ENCODE measurements at places on chromosomes 11 and 22. TPM values are rescaled to one million over a fixed set of nuclear protein-coding genes. Genes with fewer than 3 reads are reported as not detected.
A peak's percentile ranks its signal among the peaks of the same experiment; 100 is the strongest.

The FHIP1B gene
- total RNA-seq: 13.5 TPM

GRCh38 chr11:118789501-118790356 is 1.2 kb downstream of the DDX6 start:
- peak; percentile 46 for DNase-seq

- no peak for DNase-seq
Observed at GRCh38 chr11:128653801-128654231, 40.1 kb upstream of the FLI1 start.

DNA sequence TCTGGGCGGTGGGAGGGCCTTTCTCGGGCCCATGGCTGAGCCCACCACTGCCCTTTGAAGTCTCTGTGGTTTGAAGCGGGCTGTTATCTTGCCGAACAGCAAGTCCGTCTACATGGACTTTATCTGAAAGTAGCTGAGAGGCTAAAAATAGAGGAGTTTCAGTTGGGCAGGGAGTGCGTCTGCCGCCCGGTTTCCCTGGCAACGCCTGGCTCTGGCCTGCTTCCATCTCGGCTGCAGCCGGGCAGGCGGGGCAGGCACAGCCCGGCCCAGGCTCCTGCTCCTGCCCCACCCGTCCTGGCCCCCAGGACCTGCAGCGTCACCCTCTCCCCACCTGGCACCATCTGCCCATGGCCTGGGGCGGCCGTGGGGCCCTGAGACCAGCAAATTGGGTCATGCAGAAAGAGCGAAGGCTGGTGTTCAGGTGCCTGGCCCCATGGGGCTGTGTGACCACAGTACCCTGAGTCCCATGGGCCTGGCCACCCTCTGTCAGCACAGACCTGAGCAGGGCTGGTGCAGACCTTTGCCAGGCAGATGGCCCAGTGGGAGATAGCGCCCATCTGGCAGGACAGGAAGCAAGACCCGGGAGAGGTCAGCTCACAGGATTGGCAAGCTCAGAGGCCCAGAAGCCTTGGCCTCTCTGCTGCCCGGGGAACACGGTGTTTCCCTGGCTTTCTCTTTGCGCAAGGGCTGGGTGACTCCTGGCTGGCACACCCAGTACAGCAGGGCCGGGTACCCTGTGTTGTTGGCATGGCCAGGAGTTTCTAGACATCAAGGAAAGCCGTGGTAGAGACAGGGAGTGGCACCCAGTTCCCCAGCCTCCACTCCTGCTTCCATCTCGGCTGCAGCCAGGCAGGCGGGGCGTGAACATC is 79.1 kb upstream of the KCNQ1OT1 start:
- DNase-seq: peak; percentile 89

GRCh38 chr11:70720281-70720680 is 322.0 kb downstream of the CTTN start:
- no peak for DNase-seq

- DNase-seq: no peak
Observed at GRCh38 chr11:29022676-29023075, 914.5 kb downstream of the METTL15 start.

GRCh38 chr11:105206633-105207032 is 67.1 kb upstream of the CARD18 start:
- peak; percentile 39 for DNase-seq

The RHOD gene
- 12.5 TPM for total RNA-seq

The C11orf91 gene
- not detected for total RNA-seq

DNA sequence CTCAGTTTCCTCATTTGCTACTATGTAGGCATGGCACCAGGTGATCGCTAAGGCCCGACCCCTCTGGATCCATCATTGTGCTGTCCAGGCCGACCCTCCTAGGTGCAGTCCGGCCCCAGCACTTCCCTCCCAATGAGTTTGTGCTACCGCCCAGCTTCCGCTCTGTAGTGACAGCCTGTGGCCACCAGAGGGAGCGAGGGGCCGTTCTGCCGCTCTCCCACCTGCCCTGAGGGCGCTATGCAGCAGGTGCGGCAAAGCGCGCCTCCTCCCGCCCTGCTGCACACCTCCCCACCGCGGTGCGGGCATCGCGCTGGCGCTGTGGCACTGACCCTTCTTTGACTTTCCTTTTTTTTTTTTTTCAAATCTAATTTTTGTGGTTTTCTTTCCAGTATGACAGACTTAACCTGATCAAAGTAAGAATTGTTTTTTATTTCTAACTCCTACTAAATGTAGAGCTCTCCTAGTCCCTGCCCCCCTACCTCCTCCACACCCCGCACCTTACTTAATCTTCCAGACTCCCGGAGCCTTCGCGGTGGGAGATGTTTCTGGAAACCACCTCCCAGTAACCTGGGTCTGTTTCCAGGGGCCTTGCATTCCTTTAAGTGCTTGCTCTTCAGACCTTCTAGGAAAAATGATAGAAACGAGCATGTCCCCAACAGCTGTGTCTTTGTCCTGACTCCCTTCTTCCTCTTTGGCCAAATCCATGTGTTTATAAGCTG is 73.7 kb downstream of the SCN3B start:
- DNase-seq: peak; percentile 25

The SYT7 gene
- 0.43 TPM for total RNA-seq

The CD248 gene
- 85.1 TPM for total RNA-seq

DNA sequence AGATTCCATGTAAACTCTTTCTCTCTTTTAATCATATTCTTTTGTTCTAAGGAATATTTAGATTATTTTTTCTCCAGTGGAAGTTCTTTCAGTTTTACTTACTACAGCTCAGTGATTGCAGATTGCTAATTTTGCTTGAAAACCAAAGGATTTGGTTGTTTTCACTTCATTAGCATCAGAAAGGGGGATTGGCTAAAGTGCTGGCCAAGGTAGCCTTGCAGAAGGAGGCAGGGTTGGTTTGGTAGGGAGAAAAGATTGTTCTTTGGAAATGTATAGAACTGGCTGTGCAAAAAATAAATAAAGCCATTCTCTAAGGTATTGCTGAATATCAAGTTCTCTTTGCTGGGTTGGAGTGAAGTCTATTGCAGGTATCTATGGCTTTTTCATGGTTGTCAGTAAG is 92.6 kb downstream of the FAT3 start:
- no peak for DNase-seq

DNA sequence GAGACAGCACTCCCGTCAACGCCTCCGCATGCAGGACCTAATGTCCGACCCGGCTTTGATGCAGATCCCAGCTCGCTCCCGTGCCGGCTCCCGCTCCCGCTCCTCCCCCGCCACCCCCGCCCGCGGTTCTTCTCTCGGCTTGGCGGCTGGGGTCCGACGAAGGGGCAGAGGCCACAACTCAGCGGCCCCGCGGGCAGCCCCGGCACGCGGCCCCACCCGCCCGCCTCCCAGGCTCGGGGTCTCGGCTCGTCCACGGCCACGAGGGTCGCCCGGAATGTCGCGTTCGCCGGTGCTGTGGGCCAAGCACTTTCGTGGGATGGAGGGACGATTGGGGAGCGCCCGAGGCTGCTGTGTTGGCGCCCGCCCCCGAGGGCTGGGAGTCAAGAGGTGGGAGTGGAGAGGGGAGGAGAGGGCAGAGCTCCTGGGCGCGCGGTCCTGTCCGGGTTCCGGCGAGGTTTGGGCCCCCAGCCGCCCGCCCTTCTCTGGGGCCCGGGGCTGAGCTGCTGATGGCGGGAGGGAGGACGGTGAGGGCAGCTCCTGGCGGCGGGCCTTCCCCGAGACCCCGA is 5.3 kb upstream of the TBX1 start:
- DNase-seq: no peak

The HEPN1 gene
- not detected for total RNA-seq

DNA sequence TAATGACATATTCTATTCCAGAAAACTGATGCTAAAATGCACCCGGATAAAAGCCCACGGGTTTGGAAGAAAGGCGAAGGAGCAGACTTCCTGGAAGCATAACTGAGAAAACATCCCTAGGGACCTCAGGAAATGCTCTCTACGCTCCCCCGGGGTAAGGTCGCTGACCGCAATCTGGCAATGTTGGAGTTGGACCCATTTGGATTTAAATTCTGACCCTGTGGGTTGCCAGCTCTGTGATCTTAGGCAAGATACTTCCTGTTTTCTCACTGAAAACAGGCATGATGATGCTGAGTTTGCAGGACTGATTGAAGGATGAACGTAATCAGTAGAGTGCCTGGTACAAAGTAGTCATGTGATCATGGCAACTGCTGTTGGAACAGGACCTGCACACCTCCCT is 1054.0 kb downstream of the NTM start:
- DNase-seq: no peak

GRCh38 chr11:46381819-46382645 is 563 bp downstream of the MDK start:
- no peak for DNase-seq

The APOA4 gene
- total RNA-seq: not detected

- DNase-seq: peak; percentile 8
Observed at GRCh38 chr11:64969209-64969608, 2.7 kb downstream of the MAJIN start.

DNA sequence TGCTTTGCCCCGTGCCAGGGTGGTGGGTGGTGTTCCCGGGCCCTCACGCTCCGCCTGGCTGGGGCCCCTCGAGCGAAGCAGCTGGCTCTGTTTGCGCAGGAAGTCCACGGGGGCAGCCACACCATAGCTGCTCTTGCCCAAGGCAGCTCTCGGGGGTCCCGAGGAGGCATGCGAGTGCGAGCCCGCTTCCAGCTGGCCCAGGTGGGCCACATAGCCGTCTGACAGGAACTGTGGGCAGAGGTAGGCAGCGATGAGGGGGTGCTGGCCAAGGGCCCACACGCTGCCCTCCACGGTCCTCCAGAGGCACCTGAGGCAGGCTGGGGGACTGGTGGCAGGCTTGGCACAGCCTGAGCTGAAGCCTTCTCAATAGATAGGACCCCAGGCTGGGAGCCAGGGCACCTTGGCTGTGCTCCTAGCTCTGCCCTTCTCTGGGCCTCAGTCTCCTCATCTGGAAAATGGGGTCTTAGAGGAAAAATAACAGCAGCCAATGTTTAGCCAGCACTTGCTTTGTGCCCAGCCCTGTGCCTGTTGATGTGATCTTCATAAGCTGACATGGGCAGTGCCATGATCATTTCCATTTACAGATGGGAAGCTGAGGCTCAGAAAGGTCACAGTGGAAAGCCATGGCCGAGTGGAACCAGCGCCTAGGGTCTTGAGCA is 9.4 kb downstream of the AIP start:
- no peak for DNase-seq

The CALCA gene
- not detected for total RNA-seq

DNA sequence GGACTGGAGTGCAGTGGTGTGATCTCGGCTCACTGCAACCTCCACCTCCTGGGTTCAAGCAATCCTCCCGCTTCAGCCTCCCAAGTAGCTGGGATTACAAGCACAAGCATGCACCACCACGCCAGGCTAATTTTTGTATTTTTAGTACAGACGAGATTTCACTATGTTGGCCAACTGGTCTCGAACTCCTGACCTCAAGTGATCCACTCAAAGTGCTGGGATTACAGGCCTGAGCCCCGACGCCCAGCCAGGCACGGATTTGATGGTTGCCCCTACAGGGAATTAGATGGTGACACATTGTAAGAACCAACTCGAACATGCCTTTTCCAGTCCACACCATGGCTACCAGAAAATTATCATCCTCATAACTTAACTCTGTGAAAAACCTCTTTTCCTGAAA is 26.8 kb upstream of the RTL6 start:
- DNase-seq: peak; percentile 44

- peak; percentile 40 for DNase-seq
Observed at GRCh38 chr11:29272019-29272654, 744.7 kb downstream of the KCNA4 start.

GRCh38 chr11:7909585-7910285 is 21.3 kb downstream of the OR10A6 start:
- DNase-seq: no peak

The NLRP6 gene
- total RNA-seq: not detected

DNA sequence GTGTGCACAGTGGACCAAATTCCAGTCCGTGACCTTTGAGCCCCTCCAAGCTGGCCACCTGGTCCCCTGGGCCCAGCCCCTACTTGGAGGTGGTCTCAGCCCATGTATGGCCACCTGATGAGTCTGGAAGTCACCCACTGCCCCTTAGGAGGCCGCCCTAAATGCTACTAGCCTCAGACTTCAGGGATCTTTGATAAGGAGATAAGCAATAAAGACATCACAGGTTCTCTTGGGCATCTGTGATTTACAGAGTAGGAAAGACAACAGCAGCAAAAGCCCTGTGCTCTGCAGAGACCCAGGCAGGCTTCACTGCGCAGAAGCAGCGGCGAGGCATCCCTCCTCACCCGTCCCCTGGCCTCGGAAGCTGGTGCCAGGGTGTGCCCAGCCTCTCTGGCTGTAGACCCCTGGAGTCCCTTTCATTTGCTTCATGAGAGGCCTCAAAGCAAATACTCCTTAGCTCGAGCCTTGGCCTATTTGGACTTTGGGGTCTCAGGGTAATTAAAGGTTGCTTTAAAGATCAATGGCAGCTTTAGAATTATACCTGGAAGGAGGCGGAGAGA is 360.1 kb downstream of the TBC1D22A start:
- no peak for DNase-seq

GRCh38 chr11:128187377-128187776 is 400.0 kb downstream of the ETS1 start:
- no peak for DNase-seq

The CSTPP1 gene
- total RNA-seq: 30.2 TPM

DNA sequence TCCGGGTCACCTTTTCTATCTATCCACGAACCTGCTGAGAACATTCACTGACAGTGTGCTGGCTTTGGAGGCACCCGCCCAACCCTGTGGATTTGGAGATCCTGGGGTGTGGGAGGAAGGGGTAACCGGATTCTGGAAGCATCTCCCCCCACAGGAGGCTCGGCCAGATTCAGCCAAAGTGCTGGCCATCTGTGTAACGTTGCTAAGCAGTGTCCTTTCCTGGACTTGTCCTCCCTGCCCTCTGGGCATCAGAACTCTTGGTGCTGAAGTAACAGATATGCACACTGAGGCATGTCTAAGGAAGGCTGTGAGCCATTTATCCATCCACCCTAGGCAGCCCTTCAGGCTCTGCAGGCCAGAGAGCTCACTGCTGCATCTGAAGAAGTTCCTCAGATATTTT is 85.7 kb downstream of the SNX19 start:
- no peak for DNase-seq

- DNase-seq: no peak
Observed at GRCh38 chr11:106624377-106624776, 393.9 kb downstream of the GUCY1A2 start.

- peak; percentile 42 for DNase-seq
Observed at GRCh38 chr22:32760815-32761214, 40.7 kb upstream of the TIMP3 start.

The PRRG4 gene
- total RNA-seq: under 0.01 TPM

The PAMR1 gene
- total RNA-seq: 493 TPM

The MS4A14 gene
- not detected for total RNA-seq

- DNase-seq: no peak
Observed at GRCh38 chr22:47275605-47276449, 513.4 kb downstream of the TBC1D22A start.

GRCh38 chr22:41305646-41306045 is 4.3 kb downstream of the ZC3H7B start:
- DNase-seq: peak; percentile 55

GRCh38 chr11:89529626-89530380 is 38.6 kb upstream of the NOX4 start:
- DNase-seq: no peak

DNA sequence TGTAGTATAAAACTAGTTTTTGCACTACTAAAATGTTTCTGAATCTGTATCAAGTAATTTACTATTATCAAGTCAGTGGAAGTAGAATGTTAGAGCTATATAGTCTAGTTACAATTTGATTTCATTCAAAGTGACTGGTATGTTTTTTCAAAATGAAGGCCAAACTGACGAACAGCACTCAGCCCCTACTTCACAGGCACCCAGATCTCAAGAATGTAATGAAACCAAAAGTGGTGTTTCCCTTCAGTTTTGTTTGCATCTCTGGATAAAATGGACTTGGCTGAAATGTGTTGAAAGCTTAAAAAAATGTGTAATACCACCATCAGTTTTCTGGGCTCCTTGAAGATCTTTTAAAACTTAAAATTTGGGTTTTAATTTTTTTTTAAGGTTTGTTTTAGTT is 46.4 kb downstream of the QSER1 start:
- no peak for DNase-seq
